Activated CD4-positive, alpha-beta T cell treated with anti-CD3 and anti-CD28 coated beads, Interleukin-2, amount 10 ng/mL, durations not matched to agents 7 days and 5 days (primary cell): ENCODE measurements at places on chromosomes 6 and 20. TPM values are rescaled to one million over a fixed set of nuclear protein-coding genes. Genes with fewer than 3 reads are reported as not detected.

Gene LY6G6F
- not detected for total RNA-seq

Gene C6orf141
- 0.83 TPM for total RNA-seq

Gene ID1
- 0.85 TPM for total RNA-seq

Gene ENPP1
- total RNA-seq = 0.10 TPM

Gene MTFR2
- 23.9 TPM for total RNA-seq

Gene PEDS1
- total RNA-seq = 27.9 TPM

Gene TRAPPC3L
- not detected for total RNA-seq

DNA sequence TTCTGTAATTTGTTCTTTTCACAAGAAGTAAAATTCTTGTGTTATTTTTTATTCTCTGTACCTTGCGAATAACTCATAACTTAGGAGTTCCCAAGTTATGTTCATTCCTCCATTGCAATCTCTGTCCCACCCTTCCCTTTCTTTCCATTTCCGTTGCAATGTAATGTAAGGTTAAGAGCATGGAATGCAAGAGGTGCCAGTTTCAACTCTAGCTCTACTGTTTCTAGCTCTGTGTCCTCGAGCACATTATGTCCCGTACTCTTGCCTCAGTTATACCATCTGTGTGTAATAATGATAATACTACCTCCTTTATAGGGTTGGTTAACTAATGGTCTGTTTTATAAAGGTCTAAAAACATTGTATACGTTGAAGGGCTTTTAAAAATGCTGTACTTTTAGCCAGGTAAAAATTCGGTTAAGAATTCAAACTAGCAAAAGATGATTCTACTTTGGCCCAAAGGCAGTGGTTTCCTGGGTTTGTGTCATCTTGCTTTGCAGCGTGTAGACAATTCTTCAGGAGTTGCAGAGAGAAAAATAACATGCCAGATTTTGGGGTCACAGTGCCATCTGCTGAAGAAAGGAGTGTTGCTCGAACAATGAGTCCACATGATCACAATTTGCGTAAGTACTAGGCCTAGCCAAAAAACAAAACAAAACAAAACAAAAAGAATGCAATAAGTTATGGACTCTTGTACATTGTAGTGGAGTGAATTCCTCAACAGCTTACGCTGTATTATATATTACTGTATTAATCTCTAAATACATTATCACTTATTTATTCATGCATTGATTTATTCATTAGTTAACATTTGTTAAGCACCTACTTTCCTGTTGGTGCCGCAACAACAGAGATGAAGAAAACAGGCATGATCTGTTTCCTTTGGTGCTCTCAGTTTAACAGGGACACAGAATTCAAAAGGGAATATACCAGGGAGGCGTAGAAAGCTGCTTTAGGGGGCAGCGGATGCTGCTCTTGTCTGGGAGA, 10.0 kb upstream of the PFDN4 start:
- DNase-seq = no peak

GRCh38 chr20:7378864-7379605, 561.2 kb downstream of the HAO1 start:
- no peak for DNase-seq

DNA sequence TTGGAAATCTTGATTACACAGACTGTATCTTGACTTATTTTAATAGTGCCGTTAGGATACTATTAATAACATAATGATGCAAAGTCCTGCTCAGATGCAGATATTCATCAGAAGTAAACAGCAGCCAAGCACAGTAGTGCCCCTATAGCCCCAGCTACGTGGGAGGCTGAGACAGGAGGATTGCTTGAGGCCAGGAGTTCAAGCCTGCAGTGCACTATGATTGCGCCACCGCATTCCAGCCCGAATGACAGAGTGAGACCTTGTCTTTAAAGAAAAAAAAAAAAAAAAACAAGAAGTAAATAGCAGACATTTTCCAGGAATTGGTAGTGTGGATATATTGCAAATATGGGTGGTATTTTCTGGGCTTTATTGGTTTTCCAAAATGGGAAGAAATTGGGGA, 61.8 kb downstream of the TULP4 start:
- no peak for DNase-seq

GRCh38 chr6:101396548-101397173, 3.2 kb downstream of the GRIK2 start:
- peak; percentile 64 for DNase-seq

GRCh38 chr6:138833816-138834539, 38.1 kb downstream of the ECT2L start:
- no peak for DNase-seq

GRCh38 chr6:38305995-38306681, 333.6 kb downstream of the BTBD9 start:
- DNase-seq = no peak

DNA sequence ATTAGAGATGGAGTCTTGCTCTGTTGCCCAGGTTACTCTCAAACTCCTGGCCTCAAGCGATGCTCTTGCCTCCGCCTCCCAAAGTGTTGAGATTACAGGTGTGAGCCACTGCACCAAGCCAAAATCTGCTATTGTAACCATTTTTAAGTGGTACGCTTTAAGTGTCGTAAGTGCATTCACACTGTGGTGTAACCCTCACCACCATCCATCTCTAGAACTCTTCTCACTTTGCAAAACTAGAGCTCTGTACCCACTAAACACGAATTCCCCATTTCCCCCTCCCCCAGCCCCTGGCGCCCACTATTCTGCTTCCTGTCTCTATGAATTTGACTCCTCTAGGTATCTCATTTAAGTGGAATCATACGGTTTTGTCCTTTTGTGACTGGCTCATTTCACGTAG, 2.8 kb upstream of the FAM83C start:
- DNase-seq = no peak

- no peak for DNase-seq
These were observed 37.4 kb downstream of the PLCG1 start for GRCh38 chr20:41174782-41175181.

GRCh38 chr6:118859517-118860064, 34.4 kb upstream of the ASF1A start:
- DNase-seq = no peak
